Osteocyte (in vitro differentiated cells): ENCODE measurements at places on chromosomes 7 and 10. TPM values are rescaled to one million over a fixed set of nuclear protein-coding genes. Genes with fewer than 3 reads are reported as not detected.

The CHAT gene
- total RNA-seq: not detected in 2 replicates

The CACNA2D1 gene
- total RNA-seq: 24.3 and 25.2 TPM in 2 replicates

DNA sequence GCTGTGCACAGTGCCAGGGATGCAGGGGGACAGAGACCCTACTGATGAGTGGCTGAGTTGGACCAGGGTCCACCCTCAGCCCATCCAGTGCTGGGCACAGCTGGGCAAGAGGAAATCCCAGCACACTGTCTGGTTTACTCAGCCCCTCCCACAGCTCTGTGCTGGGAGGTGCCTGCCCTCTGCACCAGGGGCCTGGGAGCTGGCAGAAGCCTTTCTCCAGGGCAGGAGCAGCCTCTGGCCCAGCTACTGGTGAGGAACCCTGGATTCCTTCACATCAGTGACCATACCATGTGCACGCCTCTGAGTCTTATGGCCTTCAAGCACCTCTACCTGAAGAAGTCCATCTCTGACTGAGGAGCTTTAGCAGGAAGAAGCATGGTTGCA is 25.9 kb upstream of the C10orf71 start:
- DNase-seq: peak; percentile 70
- H3K27me3 ChIP-seq: peaks cover 4% of the 10 kb centered on the region
- no peaks in the 10 kb centered on the region for H3K36me3 ChIP-seq
- peaks cover 12% of the 10 kb centered on the region for H3K4me1 ChIP-seq
- H3K4me3 ChIP-seq: no peak overlapping the region
- peak overlapping the region; percentile 82 for H3K27ac ChIP-seq

DNA sequence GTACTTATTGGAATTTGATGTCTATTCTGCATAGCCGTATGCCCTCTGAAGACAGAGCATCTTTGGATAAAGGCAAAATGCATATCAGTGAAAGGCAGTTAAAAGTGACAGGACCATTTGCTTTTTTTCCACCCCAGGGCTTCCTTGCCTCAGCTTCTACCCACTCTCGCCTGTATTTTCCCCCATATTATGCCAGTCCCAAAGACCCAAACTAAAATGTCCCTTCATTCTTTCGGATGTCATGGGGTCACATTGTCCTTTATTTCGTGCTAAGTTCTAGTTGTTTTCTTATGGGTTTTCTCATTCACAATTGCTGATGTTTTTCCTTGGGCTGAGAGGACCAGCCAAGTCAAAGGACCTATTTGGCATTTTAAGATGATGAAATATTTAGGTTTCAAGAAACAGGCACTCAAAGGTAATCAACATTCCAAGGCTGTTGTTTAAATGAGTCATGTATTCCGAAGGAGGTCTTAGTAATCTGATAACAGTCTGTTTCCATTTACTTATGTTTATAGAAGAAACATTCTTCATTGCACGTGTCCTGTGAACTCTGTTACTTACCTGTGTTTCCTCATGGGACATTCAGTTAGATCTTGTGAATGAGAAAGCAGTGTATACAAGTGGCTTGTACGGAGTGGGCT is 74.1 kb downstream of the DNAH11 start:
- no peaks in the 10 kb centered on the region for H3K27me3 ChIP-seq
- H3K36me3 ChIP-seq: no peaks in the 10 kb centered on the region
- H3K4me3 ChIP-seq: no peak overlapping the region
- DNase-seq: no peak
